ENCODE measurements at places on chromosomes 3 and 15.
A peak's percentile ranks its signal among the peaks of the same experiment; 100 is the strongest.

GRCh38 chr15:79322945-79323344 is 12.0 kb downstream of the TMED3 start:
- peaks cover 10% of the 10 kb centered on the region for H3K4me1 ChIP-seq
- no peak overlapping the region for H3K27ac ChIP-seq
- H3K36me3 ChIP-seq = peaks cover 62% of the 10 kb centered on the region
- no peak for DNase-seq
- no peaks in the 10 kb centered on the region for H3K27me3 ChIP-seq

DNA sequence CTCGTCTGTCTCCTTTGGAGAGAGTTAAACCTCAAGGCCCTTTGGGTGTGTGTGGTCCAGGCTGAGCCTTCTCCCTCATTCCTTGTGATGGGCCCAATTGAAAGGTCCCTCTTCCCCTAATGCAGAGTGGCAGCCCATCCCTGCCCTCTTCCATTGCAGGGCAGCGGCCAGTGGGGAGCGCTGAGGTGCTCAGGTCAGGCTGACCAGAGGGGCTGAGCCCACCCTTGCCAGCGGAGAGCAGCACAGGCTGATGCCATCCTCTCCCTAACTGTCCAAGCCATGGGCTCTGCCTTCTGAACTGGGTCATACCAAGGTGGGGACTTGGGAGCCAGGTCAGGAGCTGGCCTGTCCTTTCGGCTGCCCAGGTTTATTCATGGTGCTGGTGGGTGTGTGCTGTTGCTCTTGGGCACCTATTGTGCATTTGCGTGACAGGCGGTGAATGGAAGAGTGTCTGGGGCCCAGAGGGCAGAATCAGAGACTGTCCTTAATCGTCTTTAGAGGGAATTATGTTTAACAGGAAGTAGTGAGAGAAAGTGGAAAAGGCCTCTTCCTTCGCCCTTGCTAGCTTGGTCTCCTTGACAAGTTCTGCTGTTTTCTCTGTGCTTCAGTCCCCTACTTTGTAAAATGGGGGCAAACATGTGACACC is 96.9 kb downstream of the VGLL4 start:
- no peak overlapping the region for H3K4me3 ChIP-seq
- no peak overlapping the region for H3K27ac ChIP-seq
- no peaks in the 10 kb centered on the region for H3K4me1 ChIP-seq
- no peak for DNase-seq
- no peaks in the 10 kb centered on the region for H3K27me3 ChIP-seq

DNA sequence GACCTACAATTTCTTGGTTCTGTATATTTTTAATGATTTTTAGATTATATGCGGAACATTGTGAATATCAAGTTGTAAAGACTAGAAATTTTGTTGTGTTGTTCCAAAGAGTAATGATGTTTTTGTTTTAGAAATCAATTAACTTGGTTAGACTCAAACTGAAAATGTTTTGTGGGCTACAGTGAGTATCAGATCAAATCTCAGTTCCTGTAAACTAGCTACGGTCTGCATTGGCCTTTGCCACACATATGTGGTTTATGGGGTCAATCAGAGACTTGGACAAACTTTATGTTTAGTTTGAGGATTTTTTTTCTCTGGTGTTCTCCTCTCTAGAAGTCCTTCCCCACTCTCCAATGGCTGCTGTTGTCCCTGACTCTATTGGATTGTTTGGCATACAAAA is 308.0 kb upstream of the THRB start:
- DNase-seq = no peak
- no peak overlapping the region for H3K4me3 ChIP-seq
- H3K4me1 ChIP-seq = no peaks in the 10 kb centered on the region

GRCh38 chr3:131843174-131843573 is 191.6 kb downstream of the CPNE4 start:
- H3K27ac ChIP-seq = no peak overlapping the region
- H3K27me3 ChIP-seq = no peaks in the 10 kb centered on the region
- no peaks in the 10 kb centered on the region for H3K4me1 ChIP-seq
- H3K36me3 ChIP-seq = no peaks in the 10 kb centered on the region
- DNase-seq = no peak

DNA sequence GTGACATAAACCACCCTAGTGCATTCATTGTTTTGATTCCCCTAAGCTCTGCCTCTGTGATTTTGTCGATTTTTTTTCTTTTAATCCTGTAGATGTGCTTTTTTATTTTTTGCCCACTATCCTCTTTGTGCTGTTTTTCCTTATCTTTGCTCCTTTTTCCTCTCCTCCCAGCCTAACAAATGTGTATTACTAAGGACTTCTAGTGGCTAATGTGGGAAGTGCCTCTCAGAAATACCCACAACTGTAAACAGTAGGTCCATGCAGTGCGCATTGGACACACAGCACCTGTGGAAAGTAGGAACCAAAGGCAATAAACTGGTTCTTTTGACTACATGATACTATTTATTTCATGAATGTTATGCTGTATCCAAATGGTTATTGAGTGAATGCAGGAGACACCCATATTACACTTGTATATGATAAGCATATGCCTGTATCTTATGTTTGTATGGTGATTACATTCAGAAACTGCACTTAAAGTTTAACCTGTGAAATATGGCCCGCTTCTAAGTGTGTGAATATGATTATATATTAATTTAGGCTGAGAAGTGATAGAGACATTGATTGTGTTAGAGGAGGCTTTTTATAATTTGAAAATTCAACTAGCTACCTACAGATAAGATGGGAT is 147.8 kb downstream of the PLCL2 start:
- H3K27me3 ChIP-seq = no peaks in the 10 kb centered on the region
- H3K4me1 ChIP-seq = peaks cover 65% of the 10 kb centered on the region
- no peak for DNase-seq
- H3K27ac ChIP-seq = peak overlapping the region; percentile 30

DNA sequence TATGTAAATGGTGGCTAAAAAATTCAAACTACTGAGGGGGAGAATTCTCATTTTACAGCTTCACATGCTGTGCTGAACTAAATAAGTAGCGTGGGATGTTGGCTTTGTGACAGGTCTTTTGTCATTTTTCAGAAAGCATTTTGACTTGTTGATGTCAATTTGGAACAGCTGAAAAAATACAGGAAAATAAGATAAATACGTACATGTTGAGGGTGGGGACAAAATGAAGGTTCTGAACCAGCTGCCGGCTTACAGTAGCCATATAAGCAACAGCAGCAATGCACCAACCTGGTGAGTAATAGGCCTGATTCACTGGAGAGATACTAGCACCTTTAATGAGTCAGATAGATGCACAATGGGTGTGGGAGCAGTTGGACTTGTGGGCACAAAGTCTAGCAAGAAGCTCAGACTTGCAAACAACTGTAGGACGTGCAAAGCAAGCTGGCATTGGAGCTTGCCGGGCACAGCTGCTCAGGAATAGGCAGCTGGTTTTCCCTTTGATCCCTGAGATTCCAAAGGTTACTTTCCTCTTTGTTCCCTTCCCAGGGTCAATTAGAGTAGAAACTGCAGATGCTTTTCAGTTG is 12.9 kb downstream of the B3GNT5 start:
- peak; percentile 50 for DNase-seq
- no peak overlapping the region for H3K4me3 ChIP-seq
- H3K4me1 ChIP-seq = peaks cover 27% of the 10 kb centered on the region
- H3K27me3 ChIP-seq = no peaks in the 10 kb centered on the region

DNA sequence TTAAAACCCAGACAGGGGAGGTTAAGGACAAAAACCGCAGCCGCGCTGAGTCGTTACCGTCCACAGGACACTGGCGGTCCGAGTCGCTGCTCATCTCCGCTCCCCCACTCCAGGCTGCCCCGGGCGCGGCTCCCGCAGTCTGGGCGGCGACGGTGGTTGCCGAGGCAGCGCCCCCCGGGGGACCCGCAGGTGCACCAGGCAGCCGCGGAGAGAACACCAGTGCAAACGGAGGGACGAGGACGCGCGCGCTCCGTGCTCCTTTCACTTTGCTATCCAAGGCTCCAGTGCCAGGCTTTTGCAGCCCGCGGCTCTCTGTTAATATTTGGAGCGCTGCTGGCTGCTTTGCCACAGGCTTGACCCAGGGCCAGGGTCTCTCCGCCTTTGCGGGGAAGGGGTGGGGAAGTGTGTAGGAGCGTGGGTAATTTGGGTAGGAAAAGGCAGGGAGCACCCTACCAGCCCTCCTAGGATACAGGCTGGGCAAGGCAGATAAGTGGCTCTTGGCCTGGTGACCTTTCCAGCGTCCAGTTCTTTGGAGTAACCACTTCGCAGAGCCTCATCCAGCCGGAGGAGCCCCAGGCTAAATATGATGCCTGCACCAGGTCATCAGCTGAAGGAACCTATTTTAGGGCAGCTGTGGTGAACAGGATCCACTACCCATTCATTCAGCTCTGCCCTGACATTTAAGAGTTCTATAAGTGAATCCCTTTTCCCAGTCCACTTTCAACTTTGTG is at the start of gene GADL1:
Gene GADL1, minus strand, starts transcription at position 141 of the 731 bp plus-strand sequence. Its CDS starts 47 bp downstream, at position 94.
- H3K36me3 ChIP-seq = no peaks in the 10 kb centered on the region
- peak; percentile 36 for DNase-seq
- peaks cover 50% of the 10 kb centered on the region for H3K27me3 ChIP-seq
- H3K4me1 ChIP-seq = peaks cover 17% of the 10 kb centered on the region
